Activated T-cell treated with anti-CD3 and anti-CD28 coated beads, Interleukin-2, amount 50 U/mL, for 72 hours (primary cell): ENCODE measurements at places on chromosomes 4 and X. TPM values are rescaled to one million over a fixed set of nuclear protein-coding genes. Genes with fewer than 3 reads are reported as not detected.

Gene HELT
- not detected for total RNA-seq

GRCh38 chrX:41759817-41760216, 35.8 kb downstream of the GPR82 start:
- peak; percentile 20 for DNase-seq

GRCh38 chr4:26782168-26782829, 78.3 kb upstream of the STIM2 start:
- no peak for DNase-seq

DNA sequence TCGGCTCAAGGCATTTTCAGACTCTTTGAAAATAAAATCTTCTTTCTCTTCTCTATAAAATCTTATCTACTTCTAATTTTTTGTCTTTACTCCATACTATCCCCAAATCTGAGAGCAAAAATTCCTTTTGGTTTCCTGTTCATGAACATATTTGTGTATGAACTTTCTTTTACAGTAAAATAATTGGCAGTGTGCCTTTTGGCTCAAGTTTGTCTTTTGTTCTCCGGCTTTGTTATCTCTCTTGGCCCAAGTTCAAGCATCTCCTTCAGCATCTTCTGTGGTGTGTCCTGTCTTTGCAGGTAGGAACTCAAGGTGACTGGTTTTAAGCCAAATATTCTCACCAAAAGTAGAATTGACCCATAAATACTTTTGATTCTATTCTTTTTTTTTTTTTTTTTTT, 276.6 kb upstream of the FAT1 start:
- no peak for DNase-seq

DNA sequence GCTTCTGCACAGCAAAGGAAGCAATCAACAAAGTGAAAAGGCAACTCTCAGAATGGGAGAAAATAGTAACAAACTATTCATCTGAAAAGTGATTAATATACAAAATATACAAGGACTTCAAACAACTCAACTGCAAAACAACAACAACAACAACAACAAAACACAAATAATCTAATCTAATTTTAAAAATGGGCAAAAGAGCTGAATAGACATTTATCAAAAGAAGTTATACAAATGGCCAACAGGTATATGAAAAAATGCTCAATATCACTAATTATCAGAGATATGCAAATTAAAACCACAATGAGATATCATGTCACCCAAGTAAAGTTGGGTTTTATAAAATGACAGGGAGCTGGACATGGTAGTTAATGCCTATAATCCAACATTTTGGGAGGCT, 602.8 kb upstream of the DIAPH2 start:
- no peak for DNase-seq

Gene DUSP9
- total RNA-seq: not detected

Gene TMEM31
- total RNA-seq: 0.46 TPM

DNA sequence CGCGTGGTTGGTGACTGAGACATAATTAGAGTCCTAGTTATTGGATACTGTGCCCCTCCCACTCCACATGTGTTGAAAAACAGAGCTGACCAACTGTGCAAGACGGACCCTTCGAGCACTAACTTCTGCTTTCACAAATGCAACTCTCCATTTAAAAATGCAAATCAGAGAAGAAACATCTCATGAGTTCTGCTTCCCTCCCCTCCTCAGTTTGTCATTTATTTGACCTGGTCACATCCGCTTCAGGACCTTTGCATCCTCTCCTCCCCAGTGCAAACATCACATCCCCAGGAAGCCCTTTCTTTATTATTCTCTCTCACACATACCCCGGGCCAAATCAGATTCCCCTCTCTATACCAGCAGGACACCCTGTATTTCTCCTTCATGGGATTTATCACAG, 38.1 kb upstream of the NOCT start:
- DNase-seq: no peak

DNA sequence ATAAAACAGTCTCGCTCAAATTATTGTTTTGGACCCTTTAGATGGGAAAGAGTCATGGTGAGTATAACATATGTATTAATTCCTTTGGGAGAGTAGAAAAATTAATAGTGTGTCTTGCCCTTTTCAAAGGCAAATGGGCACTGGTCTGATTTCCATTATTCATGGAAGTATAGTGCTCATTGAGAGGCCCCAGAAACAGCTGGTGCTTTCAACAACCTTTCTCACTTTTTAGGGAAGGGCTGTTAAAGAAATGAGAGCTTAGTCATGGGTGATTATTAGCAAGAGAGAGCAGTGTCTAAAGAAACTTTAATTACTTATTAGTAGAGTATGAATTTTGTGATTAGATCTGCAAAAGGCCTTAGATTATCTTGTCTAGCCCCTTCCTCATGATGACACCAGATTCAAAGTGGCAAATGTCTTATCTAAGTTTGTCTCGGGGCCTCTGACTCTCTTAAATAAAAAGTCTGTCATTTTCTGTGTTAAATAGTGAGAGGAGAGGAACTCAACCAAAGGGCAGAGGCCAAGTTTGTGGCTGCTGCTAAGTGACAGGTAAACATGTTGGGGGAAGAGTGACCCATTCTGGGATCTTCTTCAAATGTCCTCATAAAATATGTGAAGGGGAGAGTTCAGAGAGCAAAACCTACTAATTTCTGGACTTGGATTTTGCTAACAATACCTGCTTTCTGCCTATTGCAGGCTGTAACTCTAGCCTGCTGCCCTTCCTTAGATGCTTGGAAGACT, 110.6 kb downstream of the REPS2 start:
- no peak for DNase-seq

DNA sequence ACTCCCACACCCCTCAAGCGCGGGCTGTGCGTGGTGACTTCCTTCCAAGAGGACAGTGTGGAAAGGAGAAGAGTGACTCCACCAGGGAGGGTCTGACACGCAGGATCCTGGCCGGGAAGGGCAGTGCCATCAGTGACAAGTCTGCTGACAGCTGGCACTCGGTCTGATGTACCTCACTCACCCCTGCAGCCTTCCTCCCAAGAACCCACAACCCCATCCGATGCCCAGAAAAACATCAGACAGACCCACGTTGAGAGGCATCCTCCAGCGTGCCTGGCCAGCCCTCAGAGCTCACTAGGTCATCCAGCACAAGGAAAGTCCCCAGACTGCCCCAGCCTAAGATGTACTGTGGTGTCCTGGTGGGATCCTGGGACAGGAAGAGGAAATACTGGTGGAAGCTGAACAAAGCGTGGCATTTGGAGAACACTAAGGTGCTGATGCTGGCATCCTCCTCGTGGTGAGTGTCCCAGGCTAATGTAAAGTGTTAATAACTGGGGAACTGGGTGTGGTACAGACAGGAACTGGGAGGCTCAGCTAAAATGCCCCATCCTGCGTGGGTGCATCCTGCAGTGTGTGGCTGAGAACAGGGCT, 200.0 kb upstream of the PSAPL1 start:
- DNase-seq: no peak

Gene NELFA
- total RNA-seq: 57.4 TPM

- DNase-seq: no peak
These were observed 76.7 kb downstream of the NLGN4X start for GRCh38 chrX:6151971-6152370.

Gene MMAA
- 17.6 TPM for total RNA-seq

Gene VSIG4
- 0.22 TPM for total RNA-seq

GRCh38 chr4:57190601-57191481, 80.7 kb upstream of the IGFBP7 start:
- peak; percentile 25 for DNase-seq

DNA sequence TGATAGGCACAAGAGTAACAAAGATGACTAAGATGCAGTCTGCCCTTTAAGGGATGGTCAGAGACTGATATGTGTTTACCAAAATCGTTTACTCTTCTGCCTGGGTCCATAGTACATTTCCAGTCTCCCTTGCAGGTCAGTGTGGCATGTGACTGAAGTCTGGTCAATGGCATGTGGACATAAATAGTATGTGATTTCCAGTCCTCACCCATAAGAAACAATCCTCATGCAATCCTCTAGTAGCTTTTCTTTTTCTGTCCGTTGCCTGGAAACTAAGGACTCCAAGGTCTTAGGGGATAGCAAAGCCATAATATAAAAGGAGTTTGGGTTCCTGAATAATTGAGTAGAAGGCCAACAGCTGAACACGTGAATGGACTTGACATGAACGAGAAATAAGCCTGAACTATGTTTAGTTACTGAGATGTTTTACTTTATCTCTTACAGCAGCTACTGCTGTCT, 1.1 kb downstream of the SLC9B2 start:
- no peak for DNase-seq

DNA sequence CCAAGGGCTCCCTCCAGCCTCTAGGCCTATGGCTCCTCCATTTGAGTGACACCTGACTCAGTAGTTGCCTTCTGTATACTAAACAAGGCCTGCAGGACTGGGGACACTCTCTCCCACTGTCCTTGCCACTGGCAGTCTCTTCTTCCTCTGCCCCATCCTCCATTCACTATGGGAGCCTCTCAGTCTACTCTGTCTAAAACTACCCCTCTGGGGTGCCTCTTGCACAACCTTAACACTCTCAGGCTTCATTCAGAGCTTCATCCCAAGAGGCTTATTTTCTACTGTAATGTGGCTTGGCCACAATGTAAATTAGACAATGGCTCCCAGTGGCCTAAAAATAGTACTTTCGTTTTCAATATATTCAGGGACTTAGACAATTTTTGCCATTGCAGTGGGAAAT, 133.0 kb downstream of the ZC4H2 start:
- DNase-seq: no peak

DNA sequence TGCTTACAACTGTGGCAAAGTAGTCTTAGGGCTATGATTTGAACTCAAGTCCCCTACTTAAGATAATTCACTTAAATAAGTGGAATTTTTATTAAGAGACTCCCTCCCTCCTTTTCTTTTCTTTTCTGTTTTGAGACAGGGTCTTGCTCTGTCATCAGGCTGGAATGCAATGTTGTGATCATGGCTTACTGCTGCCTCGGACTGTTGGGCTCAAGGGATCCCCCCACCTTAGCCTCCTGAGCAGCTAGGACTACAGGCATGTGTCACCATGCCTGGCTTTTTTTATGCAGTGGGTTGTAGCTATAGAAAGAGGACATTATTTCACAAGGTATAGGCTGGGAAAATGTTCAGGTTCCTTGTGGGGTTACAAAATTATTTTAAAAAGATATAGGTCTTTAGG, 19.2 kb downstream of the DIAPH2 start:
- DNase-seq: no peak

- DNase-seq: no peak
These were observed 12.5 kb upstream of the S100P start for GRCh38 chr4:6681191-6681590.

Gene RHOXF1
- total RNA-seq: 1.2 TPM

Gene HEPH
- 0.22 TPM for total RNA-seq

DNA sequence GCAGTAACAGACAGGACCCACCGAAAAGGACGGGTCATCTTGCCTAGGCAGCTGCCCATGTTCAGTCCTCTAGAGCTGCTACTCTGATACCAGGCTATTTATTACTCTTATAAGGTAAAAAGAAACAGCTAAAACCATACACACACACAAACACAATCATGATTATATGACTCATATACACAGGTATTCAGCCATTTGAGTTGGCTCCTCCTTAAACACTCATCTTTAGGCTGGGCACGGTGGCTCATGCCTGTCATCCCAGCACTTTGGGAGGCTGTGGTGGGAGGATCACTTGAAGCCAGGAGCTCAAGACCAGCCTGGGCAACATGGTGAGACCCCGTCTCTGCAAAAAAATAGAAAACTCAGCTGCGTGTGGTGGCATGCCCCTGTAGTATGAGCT, 76.6 kb downstream of the F11 start:
- no peak for DNase-seq

- DNase-seq: no peak
These were observed 29.7 kb downstream of the PARM1 start for GRCh38 chr4:74962584-74962983.
